ENCODE measurements at places on chromosomes 5 and 9.

- DNase-seq = no peak
Measured at GRCh38 chr5:1101961-1102713, 9.7 kb downstream of the SLC12A7 start.

- no peak for DNase-seq
Measured at GRCh38 chr9:6938873-6939272, 181.1 kb downstream of the KDM4C start.

DNA sequence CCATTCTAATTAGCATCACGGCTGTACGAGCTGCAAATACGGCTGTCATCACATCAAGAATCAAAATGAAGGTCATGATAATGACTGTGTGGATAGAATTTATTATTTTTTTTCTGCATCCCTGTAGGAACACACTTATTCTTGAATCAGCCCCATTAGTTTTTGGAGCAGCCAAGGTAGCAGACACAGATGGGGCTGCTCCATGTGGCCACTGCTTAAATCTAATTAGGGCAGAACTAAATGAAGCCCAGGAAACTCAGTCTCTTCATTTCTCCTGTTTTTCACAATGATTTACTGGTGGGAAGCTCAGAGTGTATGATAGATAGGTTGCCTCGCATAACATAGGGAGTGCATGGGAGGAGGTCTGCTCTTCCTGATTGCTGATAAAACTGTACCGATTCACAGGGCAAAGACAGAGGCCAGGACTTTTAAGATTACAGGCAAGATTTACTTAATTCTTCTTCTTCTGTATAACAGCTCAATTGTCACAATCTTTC, 275.5 kb downstream of the GLIS3 start:
- no peak for DNase-seq

- DNase-seq = no peak
Measured at GRCh38 chr5:179235416-179236400, 109.6 kb downstream of the ADAMTS2 start.

- DNase-seq = no peak
Measured at GRCh38 chr5:57700072-57700471, 217.5 kb upstream of the ACTBL2 start.
